Amniotic stem cell (primary cell): ENCODE measurements at places on chromosomes 7 and 10.
A peak's percentile ranks its signal among the peaks of the same experiment; 100 is the strongest.

DNA sequence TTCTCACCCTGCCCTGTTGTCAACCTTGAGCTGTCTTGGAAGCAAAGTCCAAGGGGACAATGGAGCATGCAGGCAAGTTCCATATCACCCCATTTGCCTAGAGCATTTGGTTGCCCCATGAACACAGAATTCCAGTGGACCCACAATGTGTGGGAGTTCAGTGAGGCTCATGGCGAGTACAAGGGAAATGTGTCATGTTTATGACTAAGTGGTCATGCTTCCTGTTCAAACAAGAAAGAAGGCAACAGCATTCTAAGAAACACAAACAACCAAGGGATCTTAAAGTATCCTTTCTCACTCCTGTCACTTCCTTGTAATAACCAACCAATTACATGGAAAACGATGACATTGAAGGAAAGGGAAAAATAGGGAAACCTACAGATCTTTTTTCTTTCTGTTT lies 513.0 kb downstream of the INHBA start:
- DNase-seq = peak; percentile 56

GRCh38 chr7:3821488-3821887 lies 520.4 kb downstream of the SDK1 start:
- DNase-seq = no peak

DNA sequence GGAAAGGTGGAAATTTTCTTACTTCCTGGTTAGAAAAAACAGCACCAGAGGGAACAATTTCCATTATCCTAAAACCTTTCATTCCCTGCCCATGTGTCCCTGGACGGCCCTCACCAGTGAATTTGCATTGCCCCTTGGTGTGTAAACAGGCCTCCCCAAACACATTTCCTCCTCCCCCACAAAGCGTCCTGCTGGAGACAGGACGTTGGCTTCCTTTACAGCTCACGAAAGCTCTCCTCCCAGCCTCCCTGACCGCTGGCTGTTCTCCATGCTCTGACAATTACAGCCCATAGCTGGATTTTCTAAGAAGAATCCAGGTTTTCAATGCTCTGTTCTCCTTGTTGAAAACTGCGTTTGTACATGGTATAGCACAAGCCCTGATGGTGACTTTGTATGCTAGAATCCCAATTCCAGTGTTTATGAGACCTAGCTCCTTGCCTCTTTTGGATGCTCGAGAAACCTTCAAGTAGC lies 724.2 kb upstream of the CELF2 start:
- DNase-seq = no peak

DNA sequence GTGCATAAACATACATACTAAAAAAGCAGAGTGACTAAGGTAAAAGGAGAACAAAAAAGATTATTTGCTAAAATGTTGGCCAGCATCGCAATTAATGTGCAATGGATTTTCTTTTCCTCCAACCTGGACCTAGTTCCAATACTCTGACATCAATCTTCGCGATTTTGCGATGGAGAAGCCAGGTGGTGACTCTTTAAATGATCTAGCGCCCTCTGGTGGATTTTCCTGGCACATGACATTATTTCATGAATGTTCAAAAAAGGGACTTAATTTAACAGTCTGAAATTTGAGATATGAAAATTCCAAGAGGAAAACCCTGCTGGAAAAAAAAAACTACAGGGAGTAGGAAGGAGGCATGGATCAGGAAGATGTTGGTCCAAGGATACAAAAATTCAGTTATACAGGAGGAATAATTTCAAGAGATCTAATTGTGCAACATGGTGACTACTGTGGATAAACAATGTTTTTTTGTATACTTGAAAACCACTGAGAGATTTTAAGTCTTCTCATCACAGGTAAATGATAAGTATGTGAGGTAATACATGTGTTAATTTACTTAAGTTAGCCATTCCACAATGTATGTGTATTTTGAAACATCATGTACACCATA lies 4.3 kb upstream of the KCNMA1 start:
- DNase-seq = peak; percentile 81

DNA sequence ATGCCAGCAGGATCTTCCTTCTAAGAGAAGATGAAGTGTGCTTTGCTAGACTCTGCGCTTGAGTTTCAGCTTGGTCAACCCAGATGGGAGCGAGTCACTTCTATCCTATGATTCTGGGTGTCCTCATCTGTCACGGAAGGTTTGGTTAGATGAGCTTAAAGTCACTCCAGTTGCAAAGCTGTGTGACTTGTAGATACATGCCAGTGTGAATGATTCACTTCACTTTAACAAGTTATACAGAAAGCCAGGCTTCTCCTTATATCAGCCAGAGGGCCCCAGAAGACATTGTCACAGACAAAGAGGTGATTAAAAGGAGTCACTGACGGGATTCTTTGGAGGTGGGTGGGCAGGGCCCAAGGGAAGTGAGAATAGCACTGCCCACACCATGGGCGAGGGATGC lies 122.6 kb upstream of the PFKP start:
- DNase-seq = no peak

- DNase-seq = no peak
Observed at GRCh38 chr7:11193131-11193867, 219.6 kb downstream of the PHF14 start.

DNA sequence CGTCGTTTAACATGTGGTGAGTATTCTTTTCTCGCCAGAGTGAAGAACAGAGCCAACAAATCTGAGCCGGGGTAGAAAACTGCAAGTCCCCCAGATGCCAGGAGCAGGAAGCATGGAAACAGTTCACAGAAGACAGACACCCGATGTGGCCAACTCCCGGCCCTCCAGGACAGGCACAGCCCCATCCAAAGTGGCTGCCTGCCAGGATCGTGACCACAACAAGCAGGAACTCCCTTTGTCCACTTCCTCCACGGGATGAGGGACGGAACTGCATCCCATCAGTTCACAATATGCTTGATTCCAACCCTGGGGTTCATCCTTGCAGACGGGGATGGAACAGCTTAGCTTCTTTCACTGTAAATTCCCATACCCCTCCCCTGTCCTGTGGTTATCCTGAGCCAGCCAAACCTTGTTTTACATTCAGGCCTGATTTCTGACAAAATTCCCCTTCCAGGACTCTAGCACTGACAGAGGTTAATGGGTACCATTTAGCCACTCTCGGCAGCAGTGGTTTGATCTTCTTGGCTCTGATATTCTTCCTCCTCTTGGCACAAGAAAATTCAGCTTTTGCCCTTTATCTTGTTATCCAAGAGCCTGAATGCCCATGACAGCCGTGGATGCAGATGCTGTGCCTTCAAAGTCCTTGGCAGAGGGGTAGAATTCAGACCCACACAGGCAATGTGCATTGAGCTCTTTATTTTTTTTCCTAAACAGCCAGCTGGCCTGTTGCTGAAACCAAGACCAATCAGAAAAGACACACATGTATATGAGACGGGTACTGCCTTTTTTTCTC lies 105.5 kb upstream of the FAM204A start:
- DNase-seq = no peak

GRCh38 chr7:151676759-151677158 lies 157.1 kb upstream of the RHEB start:
- DNase-seq = no peak

DNA sequence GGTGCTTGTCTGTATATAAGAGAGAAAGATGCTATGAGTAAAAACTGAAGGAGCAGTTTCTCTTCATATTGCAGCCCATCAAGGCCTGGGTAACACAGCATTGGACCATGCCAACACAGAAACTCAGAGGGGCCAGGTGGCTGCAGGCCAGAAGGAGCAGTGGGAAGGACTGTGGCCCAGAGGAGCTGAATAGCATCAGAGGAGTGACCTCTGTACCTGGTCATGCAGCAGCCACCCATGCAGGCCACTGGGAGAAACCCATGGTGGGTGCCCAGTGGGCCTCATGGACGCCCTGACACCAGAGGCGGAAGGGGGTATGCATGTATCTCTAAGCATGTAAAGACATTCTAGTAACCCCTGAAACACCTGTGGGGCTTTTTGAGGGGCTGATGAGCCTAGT lies 75.9 kb upstream of the YAE1 start:
- DNase-seq = no peak

GRCh38 chr10:124606822-124607221 lies 137.4 kb downstream of the FAM53B start:
- no peak for DNase-seq

GRCh38 chr7:25852211-25852938 lies 299.6 kb upstream of the NFE2L3 start:
- no peak for DNase-seq

- no peak for DNase-seq
Observed at GRCh38 chr7:77631820-77632219, 64.4 kb upstream of the RSBN1L start.

DNA sequence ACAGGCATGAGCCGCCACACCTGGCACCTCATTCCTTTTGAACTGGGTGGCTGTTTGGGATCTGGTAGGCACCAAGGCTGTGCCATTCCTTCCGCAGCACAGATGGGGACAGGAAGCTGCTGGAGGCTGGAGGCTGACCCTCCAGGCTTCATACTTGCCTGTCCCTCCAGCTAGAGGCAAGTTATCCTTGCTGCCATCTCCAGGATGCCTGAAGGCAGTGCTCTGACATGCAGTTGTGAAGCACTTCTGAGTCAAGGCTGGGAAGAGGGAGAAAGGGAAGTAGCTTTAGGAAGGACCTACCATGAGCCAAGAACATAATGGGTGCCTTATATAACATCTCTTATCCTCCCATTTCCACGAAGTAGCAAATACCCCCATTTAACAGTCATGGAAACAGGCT lies 9.5 kb downstream of the MARVELD1 start:
- DNase-seq = no peak

DNA sequence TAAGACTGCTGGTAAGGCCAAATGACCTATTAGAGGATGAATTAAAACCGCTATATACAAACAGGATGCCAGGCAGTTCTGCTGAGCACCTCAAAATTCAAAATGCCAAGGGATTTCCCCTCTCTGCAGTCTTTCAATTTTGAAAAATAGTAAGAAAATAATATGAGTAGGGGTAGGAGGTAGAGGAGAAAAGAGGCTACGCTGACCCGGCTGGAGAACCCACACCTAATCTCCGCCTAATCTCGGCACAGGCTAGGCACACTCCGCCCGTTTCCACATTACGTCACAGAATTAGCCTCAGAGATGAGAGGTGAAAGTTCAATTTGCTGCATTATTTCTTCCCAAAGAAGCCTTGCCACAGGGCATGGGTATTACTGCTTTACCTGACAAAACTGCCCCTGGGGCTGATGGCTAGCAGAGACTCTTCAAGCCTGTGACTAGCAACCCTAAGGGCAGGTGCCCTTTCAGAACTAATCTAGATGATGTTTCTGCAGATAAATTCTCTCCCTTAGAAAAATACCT lies 21.3 kb upstream of the SPOCK2 start:
- no peak for DNase-seq

GRCh38 chr7:106367018-106367420 lies 82.2 kb upstream of the NAMPT start:
- DNase-seq = no peak

GRCh38 chr7:131039836-131040235 lies 287.8 kb upstream of the MKLN1 start:
- no peak for DNase-seq

DNA sequence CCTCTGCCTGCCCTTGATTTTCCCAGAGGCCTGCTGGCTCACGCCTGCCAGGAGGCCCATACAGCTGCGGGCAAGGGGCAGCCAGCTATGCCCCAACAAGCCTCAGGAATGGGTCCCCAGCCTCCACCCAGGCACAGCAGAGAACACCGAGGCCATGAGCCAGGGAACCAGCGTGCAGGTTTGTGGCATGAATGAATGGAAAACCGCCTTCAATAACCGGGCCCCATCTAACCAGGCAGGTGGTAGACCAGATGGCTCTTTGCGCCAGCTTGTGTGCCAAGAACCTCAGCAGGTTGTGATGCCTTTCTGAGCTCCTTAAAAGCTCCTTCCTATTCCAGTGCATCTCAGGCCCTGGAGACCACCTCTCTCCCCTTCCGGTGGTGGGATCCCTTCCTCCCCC lies 50.2 kb downstream of the ELFN1 start:
- no peak for DNase-seq

- DNase-seq = peak; percentile 37
Observed at GRCh38 chr7:123494193-123494796, 40.1 kb downstream of the IQUB start.
